NCI-H82 (cell line): ENCODE measurements at places on chromosomes 6 and 20.

GRCh38 chr6:167721291-167721690 lies 105.4 kb upstream of the AFDN start:
- DNase-seq = no peak

- DNase-seq = no peak
Observed at GRCh38 chr6:133428295-133428694, 187.1 kb downstream of the EYA4 start.

GRCh38 chr6:20955751-20956150 lies 421.5 kb downstream of the CDKAL1 start:
- DNase-seq = no peak

DNA sequence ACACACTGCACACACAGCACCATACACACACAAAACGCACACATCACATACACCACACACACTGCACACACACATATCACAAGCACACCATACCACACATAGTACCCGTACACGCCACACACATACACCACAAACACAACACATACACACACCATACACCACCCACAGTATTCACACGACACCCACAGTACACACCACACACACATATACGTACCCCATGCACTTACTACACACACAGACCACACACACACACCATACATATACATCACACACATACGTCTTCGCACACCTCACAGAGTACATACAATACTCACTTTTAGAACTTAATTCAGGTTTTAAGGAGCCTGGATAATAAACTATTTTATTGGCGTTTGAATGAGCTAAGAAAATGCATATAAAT lies 1805.3 kb upstream of the DEFB115 start:
- no peak for DNase-seq

GRCh38 chr6:4394786-4395185 lies 259.4 kb upstream of the ECI2 start:
- no peak for DNase-seq

DNA sequence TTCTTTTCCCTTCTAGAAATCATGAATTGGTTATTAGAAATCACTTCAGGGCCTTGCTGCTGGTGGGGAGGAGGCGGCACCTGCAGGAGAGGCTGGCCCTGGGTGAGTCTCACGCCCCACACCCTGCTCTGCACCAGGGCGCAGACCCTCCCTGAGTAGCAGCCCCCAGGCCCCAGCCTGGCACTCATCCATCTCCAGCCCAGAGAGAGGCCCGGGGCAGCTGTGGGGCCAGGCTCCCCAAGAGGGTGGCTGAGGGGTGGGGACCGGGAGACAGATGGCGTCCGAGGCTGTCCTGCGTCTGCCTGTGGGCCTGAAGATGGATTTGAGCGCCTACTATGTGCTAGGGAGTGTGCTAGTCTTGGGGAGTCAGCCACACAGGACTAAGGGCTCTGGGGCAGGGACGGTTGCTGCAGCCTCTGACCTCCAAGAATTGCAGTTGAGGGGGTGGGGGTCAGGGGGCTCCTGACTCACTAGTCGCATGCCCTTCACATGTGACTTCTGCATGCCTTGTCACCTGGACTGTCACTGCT lies 59.6 kb upstream of the GATA5 start:
- no peak for DNase-seq

GRCh38 chr6:91135406-91136103 lies 548.7 kb upstream of the MAP3K7 start:
- DNase-seq = peak; percentile 14

DNA sequence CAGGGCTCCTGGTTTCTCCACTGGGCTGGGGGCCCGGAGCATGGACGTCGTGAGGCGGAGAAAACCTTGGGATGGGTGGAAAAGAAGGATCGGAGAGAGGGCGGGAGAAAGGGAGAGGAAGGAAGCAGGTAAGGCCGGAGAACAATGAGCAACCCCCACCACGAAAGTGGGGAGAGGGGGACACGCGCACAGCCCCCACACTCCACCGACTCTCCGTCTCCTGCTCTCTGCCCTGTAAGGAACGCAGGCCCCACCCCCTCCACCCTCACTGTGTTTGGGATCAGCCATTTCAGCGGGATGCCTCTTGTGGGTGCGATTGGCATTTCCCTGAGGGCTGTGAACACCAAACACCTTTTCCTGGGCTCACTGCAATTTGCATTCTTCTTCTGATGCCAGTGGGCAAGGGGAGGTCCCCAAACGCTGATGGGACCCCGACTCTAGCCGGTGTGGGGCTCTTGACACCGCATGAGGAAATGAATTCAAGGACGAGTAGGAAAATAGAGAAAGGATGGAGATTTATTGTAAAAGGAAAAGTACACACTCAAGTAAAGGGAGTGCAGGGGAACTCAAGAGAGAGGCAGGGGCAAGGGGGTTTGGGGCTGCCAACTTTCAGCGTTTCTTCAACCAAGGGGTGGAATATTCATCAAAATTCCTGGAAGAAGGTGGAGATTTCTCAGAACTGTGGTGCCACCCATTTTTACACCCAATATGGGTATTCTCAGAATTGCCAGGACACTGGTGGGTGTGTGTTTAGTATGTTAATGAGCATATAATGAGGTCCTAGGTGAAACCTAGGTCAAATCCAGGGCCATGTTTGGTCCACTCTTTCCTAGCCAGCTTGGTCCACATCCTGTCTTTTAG lies 13.1 kb upstream of the RAET1L start:
- no peak for DNase-seq

DNA sequence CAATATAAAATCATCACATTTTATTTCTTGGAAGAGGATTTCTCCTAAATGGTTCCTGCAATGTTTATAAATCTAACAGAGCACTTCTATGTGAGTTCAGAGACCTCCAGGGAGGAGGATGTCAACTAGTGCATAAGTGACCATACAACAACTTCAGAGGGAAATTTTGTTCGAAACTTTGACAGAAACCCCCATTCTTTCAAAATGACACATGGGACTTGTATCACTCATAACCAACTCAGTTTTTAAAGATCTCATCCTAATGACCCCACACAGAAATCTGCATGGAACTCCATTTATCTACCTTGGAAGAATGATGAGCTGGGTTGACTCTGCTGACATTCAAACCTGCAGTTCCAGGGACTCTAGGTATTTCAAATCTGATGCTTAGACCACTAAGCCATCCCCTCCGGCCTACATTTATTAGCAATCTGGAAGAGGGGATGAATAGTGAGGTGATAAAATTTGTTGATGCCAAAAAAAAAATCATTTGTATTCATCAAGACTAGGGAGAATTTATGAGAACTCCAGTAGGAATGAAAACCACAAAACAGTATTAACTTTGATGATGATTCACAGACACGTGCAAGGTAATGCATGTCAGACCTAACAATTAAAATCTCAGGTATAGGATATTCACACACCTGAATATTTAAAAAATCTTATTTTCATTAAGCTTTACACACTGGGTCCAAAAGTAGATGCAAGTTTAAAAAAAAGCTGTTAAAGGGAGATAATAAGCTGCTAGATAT lies 153.0 kb downstream of the REV3L start:
- no peak for DNase-seq

GRCh38 chr6:39599341-39599740 lies 125.9 kb downstream of the KIF6 start:
- DNase-seq = no peak

- DNase-seq = peak; percentile 24
Observed at GRCh38 chr20:62238569-62239277, 402 bp downstream of the OSBPL2 start.

DNA sequence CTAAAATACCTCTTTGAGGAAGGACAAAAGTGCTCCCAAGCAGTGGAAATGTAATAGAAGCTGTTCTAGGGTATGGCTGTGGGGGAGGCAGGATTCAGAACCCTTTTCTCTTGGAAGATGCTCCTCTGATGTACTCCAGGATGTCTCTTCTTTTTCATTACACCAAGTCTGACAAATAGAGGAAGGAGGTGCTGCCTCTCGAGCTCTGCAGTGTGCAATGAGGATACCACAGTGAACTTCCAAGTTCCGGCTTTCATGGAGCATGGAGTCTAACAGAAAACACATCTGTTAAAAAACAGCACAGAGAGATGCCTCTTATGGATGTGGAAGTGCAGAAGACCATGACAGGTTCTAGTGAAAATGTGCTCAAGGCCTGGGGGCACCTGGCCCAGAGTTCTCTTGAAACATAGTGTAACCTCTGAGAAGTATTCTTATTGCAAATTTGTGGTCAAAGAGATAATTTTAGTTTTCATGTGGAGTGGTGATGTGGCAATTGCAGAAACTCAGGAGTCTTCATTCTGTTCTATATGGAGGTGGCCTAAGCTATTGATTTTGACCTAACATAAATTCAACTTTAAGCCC lies 362.0 kb upstream of the CITED2 start:
- DNase-seq = no peak
